Suppressor macrophage (primary cell): ENCODE measurements at places on chromosomes 16 and 17.
A peak's percentile ranks its signal among the peaks of the same experiment; 100 is the strongest.

DNA sequence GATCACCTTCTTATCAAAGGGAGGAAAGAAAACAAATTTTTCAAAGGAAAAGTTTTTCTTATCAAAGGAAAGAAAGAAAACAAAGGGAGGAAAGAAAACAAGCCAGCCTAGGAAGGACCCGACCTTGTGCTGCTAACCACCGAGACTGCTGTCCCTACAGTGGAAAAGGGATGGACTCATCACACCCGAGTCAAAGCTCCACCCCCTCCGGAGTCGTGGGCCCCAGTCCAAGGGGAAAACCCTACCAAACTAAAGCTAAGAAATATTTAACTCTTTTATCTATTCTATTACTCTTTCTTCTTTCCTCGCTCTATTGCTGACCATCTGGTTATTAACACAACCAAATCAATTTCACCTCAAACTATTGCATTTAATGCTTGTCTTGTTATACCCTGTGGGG lies 6.1 kb upstream of the ENDOV start:
- no peak for DNase-seq

GRCh38 chr16:73743665-73744496 lies 552.7 kb upstream of the PSMD7 start:
- DNase-seq, result no peak

GRCh38 chr17:76383546-76384221 lies 725 bp upstream of the SPHK1 start:
- peak; percentile 76 for DNase-seq

DNA sequence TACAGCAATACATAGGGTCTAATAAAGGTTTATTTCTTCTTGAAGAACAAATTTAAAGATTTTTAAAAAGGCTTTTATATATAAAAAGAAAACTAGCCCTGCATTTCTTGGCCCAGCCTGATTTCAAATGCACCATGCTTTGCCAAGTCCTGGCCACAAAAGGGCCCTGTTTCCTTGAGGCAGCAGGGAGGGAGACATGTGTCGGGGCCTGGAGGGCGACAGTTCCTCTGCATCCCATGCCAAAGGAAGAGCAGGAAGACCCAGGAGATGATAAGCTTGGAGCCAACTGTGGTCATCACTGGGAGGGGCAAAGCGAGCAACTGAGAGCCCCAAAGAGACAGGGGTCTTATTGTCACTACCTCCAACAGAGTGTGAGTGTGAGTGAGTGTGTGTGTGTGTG lies 571.5 kb upstream of the PSMD7 start:
- DNase-seq, result no peak

DNA sequence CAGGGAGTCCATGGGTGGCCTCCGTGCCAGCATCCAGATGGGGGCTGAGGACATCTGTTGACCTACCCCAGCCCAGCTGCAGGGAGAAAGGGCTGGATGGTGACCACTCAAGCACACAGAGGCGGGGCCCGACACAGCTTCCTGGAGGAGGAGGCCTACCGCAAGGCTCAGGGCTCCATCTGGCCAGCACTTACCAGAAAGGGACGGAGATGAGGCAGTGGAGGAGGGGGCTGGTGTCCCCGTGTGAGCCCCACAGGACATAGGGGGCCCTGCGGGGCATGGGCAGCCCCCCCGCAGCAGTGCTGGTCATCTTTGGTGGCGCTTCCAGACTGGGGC lies 147.5 kb upstream of the CIBAR2 start:
- no peak for DNase-seq

- DNase-seq, result no peak
Measured at GRCh38 chr16:47976636-47977210, 179.1 kb downstream of the ABCC12 start.

DNA sequence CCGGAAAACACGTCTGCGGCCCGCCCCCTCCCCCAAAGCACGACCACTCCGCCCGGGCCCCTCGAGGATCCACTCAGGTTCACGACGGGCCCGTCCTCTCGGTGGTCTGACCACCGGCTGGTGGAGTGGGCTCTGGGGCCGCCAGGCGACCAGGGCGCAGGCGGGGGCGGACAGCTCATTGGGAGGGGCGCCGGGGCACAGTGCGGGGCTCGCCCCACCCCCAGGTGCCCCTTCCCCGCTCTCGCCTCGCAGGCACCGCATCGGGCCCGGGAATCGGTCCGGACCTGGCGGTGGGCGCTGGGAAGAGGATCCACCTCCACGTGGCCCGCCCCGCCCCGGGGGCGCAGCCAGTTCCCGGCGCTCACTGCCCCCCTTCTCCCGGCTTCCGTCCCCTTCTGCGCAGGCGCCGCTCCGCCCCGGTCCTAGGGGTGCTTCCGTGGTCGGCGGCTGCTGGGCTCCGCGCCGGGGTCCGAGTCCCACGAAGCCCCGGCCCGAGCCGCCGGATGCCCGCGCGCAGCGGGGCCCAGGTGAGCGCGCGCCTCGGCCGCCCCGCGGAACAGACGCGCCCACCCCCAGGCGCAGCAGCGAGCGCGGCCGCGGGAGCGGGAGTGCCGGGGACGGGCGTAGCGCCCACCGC lies at the start of gene MPG:
Gene MPG, plus strand, starts transcription at position 419 of the 637 bp plus-strand sequence. Its CDS starts 85 bp downstream, at position 504.
- peak; percentile 95 for DNase-seq

DNA sequence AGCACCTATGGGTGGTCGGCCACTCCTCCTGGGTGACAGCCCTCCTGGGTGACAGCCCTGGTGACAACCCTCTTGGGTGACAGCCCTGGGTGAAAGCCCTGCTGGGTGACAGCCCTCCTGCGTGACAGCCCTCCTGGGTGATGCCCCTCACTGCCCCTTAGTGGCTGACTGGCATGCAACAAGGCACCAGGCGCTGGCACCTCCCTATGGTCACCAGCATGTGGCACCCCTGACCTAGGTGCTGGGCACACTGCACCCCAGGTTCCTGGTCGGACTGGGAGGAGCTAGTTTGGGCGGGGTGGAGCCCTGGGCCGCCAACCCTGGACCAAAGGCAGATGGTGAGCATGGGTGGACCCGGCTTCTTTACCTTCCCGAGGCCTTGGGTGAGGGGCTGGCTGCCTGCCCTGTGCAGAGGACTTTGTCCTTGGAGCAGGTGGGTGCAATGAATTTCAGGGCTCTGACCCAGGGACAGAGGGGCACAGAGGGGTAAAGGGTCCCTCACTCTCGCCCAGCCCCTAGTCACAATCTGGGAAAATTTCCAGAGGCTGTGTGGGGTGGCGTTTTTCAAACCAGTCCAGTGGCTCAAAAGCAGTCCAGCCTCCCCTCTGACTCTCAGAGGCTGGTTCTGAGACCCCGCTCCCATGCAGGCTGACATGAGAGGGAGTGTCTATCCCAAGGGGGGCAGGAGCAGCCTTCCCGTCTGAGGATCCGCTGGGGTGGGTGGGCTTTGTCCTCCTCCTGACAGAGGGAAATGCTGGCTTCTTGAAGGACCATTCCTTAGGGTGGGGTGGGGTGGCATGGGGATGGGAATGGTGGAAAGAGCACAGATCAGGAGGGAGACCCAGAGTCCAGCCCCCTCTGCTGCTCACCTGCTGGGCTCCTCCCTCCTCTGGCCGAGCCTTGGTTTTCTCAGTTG lies 25.9 kb upstream of the TNFRSF13B start:
- peak; percentile 75 for DNase-seq

- peak; percentile 62 for DNase-seq
Measured at GRCh38 chr16:81429045-81429521, 15.5 kb upstream of the CMIP start.
